ENCODE measurements at places on chromosomes 5 and 9.

DNA sequence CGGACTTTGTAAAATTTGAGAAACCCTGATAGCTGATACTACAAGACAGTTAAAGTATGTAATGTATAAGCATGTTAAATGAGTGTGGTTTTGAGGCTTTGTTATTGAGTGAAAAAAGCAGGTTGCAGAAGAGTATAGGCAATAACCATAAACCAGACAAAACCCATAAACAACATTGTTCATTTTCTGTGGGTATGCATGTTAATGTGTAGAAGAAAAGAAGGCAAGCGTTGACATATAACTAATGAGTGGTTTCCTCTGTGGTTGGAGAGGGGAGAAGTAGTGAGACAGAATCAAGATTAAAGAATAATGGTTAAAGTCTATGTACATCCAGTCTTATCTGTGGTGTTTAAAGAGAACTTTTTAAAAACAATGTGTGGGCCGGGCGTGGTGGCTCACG lies 26.2 kb downstream of the RAD23B start:
- DNase-seq = peak; percentile 43

DNA sequence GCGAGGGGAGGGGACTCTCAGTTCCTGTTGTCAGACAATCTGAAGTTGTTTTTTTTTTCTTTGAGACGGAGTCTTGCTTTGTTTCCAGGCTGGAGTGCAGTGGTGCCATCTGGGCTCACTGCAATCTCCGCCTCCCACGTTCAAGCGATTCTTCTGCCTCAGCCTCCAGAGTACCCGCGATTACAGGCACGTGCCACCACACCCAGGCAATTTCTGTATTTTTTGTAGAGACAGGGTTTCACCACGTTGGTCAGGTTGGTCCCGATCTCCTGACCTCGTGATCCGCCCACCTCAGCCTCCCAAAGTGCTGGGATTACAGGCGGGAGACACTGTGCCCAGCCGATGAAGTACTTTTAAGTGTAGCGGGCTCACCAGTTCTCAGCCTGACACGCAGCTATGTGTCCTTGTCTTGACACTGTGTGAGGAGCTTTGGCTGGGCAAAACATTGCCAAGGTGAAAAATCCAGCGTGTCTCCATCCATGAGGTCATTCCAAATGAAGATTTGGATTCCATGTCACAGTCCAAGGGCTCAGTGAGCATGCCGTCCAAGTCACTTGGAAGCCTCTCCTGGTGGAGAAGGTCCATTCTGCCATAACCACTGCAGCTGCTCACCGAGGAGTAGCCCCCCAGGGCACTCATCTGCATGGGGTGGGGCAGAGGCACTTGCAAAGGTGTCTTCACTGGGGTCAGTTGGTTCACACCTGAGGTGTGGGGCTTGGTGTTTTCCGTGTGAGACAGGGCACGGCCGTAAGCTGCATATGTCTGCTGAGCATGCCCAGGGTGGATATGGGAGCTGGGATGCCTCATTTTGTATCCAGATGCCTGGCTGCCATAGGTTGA lies 32.0 kb downstream of the OR2V1 start:
- DNase-seq = no peak

GRCh38 chr5:104241046-104241445 lies 678.5 kb upstream of the NUDT12 start:
- DNase-seq = no peak

GRCh38 chr9:33193818-33194217 lies 26.7 kb upstream of the B4GALT1 start:
- no peak for DNase-seq

GRCh38 chr5:119367502-119368237 lies 11.9 kb downstream of the TNFAIP8 start:
- no peak for DNase-seq
